ENCODE measurements at places on chromosomes 2 and 18.
A peak's percentile ranks its signal among the peaks of the same experiment; 100 is the strongest.

DNA sequence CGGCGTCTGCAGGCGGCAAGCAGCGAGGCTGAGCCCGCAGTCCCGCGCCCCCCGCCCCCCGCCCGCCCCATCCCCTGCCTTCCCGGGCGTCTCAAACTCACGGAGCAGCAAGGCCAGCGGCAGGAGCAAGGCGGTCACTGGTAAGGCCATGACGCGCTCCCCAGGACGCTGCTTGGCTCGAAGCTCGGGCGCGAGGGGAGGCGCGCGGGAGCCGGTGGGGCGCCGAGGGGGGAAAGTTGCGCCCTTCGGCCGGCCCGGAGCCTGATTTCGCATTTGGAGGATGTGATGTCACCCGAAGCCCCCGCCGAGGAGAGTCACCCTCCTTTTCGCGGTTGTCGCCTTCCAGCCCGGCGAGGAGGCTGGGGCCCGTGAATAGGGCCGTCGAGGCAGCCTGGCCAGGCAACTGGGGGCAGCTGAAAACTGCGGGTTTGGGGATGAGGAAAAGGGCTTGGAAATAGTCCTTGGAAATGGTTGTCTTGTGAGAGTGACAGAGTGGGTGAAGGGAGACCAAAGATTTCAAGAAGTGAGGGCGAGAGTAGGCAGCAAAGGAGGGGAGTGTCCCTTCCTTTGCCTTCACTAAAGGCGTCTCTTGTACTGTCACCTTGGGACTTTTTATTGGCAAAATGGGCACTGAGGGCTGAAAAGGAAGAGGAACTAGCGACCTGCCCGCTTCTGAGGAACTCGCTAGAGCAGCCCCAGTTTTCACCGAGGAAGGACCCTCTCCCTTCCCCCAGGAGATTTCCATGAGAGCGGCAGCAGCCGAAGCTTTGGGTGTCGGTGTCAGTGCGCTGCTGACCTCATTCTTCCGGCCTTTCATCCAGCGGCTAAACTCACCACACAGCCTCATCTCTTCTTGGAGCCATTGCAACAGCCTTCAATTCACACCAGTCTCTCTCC, at the start of gene CD8A:
TSS of gene CD8A (minus strand) at position 238 of the 897 bp plus-strand sequence. CDS start at position 150, 88 bp downstream.
- DNase-seq = no peak

DNA sequence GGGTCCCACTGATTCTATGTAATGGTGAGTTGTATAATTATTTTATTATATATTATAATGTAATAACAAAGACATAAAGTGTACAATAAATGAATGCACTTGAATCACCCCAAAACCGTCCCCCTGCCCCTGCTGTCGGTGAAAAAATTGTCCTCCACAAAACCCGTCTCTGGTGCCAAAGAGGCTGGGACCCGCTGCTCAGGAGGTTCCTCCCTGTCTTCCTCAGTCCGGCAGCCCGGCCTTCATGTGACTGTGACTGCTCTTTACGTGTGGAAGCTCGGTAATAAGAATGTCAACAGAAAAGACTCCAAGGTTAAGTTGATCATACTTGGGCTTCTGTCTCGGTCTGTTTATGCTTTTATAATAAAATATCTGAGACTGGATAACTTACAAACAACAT, 32.7 kb upstream of the ADNP2 start:
- no peak for DNase-seq

GRCh38 chr2:215695861-215696260, 260.0 kb upstream of the FN1 start:
- no peak for DNase-seq

GRCh38 chr18:78739882-78740677, 239.5 kb upstream of the SALL3 start:
- DNase-seq = no peak

GRCh38 chr2:162731917-162732804, 106.4 kb downstream of the KCNH7 start:
- DNase-seq = no peak

GRCh38 chr2:10903861-10904210, 7.9 kb upstream of the KCNF1 start:
- DNase-seq = no peak

DNA sequence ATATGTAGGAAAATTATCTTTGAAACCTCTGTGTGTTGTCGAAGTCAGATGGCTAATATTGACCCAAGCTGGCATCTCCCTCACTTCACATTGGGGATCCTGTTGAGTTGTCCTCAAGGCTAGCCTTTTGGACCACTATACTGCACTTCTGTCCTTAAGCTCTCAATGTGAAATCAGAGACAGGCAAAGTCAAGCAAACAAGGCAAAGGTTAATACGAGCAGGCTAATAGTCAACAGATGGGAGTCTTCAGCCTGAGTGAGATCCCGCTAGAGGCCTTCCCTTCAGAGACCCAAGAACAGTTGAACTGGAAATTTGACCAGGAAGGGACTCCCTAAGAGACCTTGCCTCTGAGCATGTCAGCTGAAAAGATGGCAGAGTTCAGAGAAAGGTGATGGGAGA, 475.4 kb downstream of the PARD3B start:
- DNase-seq = no peak

GRCh38 chr18:54812885-54813284, 15.4 kb upstream of the RAB27B start:
- no peak for DNase-seq

DNA sequence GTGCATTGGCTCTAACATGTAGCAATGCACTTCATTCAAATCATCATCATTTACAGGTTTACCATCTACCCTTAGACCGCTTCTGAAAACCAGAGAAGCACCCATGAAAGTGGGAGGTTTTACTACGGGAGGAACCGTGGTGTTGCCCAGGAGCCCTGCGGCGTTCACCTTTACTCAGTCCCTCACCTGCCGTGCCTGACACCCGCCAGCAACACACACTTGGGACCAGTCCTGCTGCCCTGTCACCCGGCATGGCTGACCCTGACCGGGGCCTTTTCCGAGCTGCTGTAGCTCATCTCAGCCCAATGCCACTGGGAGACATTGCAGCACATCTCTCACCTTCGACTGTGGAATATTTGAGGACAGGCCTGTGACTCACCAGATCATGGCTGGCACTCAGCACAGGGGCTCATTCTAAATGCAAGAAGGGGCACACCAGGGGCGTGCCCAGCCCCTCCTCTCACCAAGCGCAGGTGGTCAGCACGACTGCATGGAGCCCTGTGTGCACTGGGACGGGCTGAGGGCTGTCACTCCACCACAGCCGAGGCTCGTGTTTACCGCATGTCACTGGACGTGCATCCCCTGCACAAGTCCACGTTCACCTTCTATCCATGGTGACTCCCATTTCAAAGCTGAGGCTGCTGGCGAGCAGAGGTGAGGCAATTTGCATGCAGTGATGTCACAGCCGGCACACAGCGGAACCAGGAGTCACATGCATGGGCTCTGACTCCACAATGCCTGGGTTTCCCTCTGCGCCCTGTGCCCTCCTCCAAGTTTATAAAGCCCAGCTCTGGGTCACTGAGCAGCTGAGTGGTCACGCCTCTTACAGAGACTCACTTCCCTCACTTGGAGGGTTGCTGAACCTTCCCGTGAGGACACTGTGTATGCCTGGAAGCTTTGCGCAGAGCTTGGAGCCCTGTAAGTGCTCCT, 76.7 kb upstream of the SNTG2 start:
- DNase-seq = peak; percentile 13

- no peak for DNase-seq
Measured at GRCh38 chr2:120786038-120786960, 50.6 kb downstream of the GLI2 start.

DNA sequence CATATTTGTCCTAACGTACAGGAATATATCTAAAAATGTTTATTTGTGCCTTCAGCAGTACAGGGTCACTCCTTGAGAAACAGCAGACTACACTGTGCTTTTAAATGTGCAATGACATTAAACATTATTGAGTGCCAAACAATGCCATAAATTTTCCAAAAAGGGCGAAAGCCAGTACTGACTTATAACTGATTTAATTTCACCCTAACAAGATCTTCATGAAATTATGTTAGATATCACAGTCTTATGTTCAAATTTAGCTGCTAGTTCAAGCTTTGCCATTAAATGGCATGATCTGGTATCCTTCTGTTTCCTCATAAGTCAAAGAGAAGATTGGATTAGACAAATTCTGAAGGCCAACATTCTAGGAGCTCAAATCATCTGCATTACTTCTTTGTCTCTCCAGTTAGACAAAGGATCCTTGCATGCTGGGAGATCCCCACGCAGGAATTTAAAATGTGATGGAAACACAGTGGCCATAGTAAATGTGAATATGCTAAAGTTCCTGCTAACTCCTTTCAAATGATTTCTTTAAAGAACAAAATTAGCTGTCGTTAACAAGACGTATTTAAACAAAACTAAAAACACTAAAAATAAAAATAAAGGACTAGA, 129.3 kb upstream of the STON1 start:
- DNase-seq = no peak

GRCh38 chr2:102350137-102350793, 5.3 kb upstream of the IL18R1 start:
- DNase-seq = no peak

Measured in left hindlimb (tissue), 1 donor.